Activated T-cell treated with anti-CD3 and anti-CD28 coated beads, Interleukin-2, amount 50 U/mL, for 48 hours (primary cell): ENCODE measurements at places on chromosomes 12 and 14.

DNA sequence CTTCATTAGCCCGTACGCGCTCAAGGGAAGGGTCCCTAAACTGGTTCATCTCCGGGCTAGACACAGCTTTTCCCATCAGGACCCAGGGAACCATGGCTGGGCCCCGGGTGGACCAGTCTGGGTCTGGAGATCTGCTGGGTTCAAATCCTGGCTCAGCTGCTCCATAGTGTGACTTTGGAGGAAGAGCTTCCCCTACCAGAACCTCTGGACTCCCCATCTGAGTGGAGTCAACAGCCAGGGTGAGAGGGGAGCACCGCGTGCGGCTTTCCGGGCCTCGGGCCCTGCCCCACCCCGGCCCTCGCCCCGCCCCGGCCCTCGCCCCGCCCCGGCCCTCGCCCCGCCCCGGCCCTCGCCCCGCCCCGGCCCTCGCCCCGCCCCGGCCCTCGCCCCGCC is 41.2 kb downstream of the BEGAIN start:
- no peak for DNase-seq

- peak; percentile 85 for DNase-seq
These were observed 135.3 kb downstream of the PRKCH start for GRCh38 chr14:61456720-61457119.

- no peak for DNase-seq
These were observed 218.0 kb downstream of the DUSP6 start for GRCh38 chr12:89134213-89134770.

DNA sequence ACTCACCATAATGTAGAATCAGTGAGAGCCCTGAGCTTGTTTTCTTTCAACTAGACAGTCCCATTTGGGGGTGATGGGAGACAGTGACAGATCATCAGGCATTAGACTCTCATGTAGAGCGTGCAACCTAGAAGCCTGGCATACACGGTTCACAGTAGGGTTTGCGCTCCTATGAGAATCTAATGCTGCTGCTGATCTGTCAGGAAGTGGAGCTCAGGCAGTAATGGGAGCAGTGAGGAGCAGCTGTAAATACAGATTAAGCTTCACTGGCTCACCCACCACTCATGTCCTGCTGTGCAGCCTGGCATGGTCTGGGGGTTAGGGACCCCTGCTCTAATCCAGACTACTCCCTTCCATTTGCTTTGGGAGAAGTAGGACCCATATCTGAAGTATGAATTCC is 55.6 kb downstream of the FNTB start:
- DNase-seq = no peak

- no peak for DNase-seq
These were observed 17.4 kb downstream of the HECTD1 start for GRCh38 chr14:31190219-31190603.

DNA sequence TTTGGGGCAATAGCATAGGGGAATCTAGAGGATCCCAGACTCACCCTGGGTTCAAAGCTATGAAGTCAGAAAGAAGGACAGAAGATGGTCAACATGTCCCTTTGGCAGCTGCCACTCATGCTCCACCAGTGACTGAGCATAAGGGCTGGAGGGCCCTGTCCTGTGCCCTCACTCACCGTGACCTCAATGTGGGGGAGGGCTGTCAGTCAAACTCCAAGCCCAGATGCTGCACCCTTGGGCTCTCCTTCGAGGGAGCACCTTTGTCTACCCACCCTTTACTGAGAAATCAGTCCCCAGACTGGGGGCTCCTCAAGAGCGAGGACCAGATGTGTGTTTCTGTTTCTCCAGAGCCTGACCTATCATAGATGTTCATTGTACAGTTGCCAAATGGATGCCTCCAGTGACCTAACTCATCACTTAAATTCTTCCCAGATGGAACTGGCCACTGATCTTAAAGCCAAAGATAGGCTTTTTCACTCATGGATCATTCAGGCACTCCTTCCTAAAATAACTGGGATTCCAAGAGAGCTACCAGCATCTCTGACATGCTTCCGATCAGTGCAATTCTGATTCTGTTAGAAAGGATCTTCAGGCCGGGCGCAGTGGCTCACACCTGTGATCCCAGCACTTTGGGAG is 27.2 kb upstream of the VSX2 start:
- DNase-seq = no peak

GRCh38 chr12:89695830-89696229 is 12.8 kb downstream of the ATP2B1 start:
- DNase-seq = no peak

- DNase-seq = no peak
These were observed 1.1 kb downstream of the CYP46A1 start for GRCh38 chr14:99685151-99685591.

DNA sequence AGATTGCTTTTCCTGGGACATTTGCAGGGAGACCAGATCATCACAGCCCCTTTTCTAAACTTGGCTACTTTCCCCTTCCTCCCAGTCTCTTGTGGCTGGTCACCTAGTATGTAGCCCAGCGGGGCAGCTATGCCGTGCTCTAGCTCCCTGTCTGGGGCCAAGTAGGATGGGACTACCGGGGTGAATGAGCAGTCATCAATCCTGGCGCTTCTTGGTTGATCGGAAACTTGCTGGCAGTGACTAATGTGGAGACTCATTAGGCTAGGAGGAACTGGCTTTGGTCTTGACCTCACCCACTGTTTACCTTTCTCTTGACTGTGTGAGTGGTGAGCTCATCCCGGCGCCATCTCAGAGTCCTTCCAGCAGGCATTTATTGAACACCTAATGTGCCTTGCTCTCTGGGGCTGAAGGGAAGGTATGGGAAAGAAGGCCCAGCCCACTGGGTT is 15.9 kb downstream of the PLEKHG3 start:
- DNase-seq = no peak

- DNase-seq = no peak
These were observed 75.2 kb downstream of the LRRC74A start for GRCh38 chr14:76901171-76902055.

GRCh38 chr14:73870525-73871235 is 16.0 kb upstream of the ZNF410 start:
- no peak for DNase-seq

- no peak for DNase-seq
These were observed 184.4 kb downstream of the ITPR2 start for GRCh38 chr12:26648584-26648983.

DNA sequence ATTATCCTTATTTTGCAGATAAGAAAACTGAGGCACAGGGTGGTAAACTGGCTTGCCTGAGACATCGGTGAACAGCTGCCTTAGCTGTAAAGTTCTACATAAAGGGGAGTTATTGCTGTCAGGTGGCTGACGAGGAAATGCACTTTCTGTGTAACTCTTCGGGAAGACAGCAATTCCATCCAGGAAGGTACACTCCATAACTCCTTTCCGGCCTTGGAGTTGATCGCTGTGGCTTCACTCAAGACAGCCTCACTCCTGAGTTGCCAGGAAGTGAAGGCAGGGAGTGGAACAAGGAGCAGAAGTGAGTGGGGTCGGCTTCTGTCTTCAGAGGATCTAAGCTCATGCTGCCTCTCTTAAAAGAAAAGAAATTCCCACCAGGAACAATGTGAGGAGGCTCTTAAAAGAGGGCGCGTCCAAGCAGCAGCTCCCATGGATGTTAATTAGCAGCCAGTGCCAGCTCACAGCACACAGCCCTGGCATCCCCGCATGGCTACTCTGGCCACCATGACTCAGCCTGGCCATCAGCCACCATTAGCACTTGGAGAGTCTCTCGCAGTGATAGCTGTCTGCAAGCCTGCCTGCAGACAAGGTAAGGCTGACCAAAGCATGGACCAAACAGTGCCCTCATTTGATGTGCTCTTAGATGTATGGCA is 60.3 kb downstream of the NUAK1 start:
- DNase-seq = no peak

- no peak for DNase-seq
These were observed 53.4 kb upstream of the EVL start for GRCh38 chr14:100011628-100012325.

GRCh38 chr12:1445807-1446206 is 148.6 kb downstream of the FBXL14 start:
- DNase-seq = no peak

DNA sequence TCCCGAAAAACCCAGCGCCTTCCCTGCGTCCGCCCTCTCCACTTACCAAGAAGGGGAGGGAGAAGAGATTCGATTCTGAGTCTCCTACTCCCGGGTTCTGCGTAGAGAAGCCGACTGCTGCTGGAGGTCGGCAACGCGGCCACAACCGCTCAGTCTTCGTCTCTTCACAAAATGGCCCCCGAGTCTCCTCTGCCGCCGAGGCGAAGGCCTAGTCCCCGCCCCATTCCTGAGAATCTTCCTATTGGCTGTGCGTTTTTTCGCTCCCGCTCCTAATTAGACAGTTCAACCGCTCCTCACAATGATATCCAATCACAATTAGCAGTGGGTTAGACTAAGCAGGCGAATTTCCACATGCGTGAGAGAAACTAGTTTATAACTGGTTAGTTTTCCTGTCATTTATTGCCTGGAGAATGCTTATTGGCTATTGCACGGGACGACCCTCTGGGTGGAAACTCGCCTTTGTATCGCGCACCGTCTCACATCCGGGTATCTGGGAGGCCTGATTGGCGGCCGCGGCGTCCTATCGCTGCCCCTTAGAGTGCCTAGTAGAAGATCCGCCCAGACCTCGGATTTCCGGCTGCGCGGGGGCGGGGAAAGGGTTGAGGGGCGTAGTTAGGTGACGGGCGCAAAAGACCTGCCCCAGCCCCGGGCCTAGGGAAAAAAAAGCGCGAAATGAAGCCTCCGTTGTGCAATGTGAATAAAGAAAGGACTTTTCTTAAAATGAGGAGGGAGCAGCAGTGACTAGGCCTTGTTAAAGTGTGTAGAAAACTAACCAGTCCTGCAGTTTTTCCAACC is at the start of gene HNRNPC:
Gene HNRNPC (minus strand): TSS at position 191 of the 795 bp plus-strand sequence. CDS start 35,249 bp downstream, outside the sequence.
- DNase-seq = peak; percentile 100

DNA sequence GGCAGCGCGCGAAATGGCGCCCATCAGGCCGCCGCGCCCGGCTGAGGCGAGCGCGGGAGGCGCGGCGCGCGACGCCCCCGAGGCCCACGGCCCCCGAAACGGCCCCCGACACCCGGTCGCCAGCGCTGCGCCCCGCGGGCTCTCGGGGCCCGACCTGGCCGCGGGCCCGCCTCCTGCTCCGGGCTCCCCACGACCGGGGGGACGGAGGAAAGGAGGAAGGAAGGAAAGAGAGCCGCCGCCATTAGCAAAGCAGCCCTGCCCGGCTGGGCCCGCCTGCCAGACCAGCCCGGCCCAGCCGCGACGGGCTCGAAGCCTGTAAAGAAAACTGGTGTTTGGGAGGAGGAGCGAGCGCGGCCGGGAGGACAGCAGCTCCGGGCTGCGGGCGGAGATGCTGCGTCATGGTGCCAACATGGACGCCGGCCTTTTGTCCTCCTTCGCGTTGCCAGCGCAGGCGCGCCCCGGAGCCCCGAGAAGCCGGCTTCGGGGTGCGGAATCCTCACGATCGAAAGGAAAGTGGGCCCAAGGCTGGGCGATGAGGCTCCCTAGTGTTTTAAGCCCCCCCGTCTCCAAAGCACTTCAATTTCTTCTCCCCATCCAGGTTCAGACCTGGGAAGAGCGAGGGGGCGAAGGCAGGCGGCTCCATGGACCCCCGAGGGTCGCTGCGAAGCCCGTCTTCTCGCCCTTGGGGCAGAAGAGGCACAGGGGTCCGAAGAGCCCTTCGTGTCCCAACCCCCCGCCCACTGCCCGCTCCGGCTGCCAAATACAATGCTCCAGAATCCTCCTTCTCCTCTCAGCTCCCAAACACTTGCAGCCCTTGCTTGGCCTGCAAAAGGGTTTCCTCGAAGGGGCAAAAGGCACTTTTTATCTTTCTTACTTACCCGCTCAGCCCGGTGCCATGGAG is 2.9 kb upstream of the SETD1B start:
- peak; percentile 79 for DNase-seq

DNA sequence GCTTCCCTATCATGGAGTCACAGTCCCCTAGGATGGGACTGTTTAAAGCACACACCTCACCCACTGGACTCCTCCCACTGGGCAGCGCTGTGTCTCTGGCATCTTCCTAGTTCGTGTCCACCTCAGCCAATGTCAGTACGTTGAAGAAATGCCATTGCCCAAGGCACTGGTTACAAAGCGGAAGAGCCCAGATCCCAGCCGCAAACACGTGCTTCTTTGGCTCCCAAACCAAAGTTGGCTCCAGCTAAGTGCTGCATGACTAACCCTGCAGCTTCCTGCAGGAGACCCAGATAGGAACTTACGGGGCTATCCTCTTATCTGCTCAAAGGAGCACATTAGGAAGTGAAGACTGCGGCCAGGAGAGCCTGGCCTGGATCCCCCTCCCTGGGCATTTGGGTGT is 9.3 kb downstream of the SYNE3 start:
- DNase-seq = no peak

DNA sequence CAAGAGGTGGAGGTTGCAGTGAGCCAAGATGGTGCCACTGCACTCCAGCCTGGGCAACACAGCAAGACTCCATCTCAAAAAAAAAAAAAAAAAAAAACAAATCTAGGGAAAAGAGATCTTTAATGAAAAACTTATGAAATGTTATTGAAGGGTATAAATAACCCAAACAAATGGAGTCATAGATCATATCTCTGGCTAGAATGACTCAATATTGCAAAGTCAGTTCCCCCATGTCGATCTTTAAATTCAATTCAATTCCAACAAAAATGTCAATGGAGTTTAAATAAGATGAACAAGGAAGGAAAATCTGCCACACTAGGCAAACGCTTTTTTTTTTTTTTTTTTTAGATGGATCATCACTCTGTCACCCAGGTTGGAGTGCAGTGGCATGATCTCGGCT is 78.7 kb downstream of the R3HDM2 start:
- DNase-seq = no peak

- DNase-seq = no peak
These were observed 26.9 kb downstream of the SAMD4A start for GRCh38 chr14:54593860-54594259.

GRCh38 chr14:41071351-41071750 is 535.3 kb upstream of the LRFN5 start:
- no peak for DNase-seq

GRCh38 chr12:132356691-132357622 is 27.6 kb upstream of the GALNT9 start:
- DNase-seq = no peak
